ENCODE measurements at places on chromosomes 13 and 19.

DNA sequence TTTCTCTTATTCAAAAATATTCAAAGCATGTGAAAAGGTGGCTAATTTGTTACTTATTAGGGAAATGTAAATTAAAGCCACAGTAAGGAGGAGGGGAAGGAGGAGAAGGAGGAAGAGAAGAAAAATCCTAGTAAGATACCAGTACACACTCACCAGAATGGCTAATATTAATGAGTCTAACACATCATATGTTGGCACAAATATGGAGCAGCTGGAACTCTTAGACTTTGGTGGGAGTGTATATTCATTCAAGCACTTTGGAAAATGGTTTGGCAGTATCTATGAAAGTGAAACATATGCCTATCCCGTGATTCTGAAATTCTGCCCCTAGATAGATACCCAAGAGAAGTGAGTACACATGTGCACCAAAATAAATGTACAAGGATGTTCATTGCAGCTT, 38.1 kb upstream of the RGCC start:
- no peak for DNase-seq

GRCh38 chr13:37118016-37118415, 12.6 kb upstream of the CSNK1A1L start:
- DNase-seq = no peak

GRCh38 chr13:38824342-38824741, 137.5 kb downstream of the FREM2 start:
- no peak for DNase-seq

- DNase-seq = no peak
Observed at GRCh38 chr19:22438011-22438410, 15.9 kb upstream of the ZNF98 start.
